ENCODE measurements at places on chromosomes 1 and 21.

DNA sequence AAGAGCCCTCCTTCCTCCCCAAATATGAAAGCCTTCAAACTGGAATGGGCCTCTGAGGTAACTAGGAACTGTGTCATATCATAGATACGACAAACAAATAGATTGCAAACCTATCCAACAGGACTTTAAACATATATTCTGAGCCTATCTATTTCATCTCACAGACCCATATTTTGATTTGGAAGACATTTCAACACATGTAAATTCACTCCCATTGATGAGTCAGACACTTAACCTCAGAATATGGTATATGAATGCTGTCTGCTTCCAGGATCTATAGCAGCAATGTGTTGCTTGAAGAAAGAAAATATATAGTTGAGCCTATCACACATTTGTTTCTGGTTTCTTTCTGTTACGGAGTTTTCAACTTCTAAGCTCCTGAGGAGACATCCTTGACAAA, 221.9 kb upstream of the SAMSN1 start:
- DNase-seq = no peak

DNA sequence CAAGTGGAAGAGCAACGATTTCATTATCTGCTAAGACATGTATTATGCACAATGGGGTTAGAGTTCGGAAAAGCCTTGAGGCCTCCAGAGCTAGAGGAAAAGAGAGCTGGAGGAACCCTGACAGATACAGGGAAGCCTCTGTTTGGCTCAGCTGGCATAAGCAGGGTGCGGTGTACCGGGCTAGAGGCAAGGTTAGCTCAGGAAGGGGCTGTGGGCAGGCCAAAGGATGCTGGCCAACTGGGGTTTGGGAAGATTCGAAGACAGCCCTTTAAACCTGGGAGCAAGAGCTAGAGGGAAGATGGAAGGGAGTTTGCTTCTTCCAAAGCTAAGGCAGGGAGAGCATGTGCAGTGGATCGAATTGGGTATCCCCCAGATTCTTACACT, 107.6 kb upstream of the TLR5 start:
- no peak for DNase-seq

DNA sequence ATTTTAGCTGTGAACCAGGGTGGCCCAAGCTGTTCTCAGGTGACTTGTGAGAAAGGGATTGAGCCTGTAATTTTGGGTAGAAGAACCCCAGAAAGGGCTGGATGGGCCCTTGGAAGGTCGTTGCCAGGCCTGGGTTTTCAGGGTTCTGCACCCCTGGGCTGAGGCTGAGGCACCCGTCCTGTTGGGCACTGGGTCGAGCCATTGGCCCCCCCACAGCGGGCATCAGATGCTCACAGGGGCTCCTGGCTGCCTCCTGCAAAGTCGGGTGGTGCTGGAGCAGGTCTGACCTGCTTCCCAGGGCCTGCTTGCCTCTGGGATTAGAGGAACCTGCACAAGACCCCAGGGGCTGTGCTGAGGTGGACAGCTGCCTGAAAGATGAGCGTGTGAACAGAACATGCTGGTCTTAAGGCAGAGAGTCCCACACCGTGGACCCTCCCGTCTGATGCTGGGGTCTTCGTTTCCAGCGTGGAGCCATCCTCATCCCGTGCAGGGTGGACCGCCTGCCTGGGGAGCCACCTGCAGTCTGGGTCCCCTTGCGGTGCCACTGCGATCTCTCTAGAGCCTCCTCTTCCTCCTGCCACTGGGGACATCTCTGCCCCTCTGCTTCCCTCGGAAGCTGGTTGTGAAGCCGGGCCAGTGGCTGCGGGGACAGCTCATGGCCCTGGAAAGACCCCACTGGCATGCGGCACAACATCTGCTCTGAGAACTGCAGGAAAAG, 1.7 kb upstream of the TRPM2 start:
- no peak for DNase-seq

DNA sequence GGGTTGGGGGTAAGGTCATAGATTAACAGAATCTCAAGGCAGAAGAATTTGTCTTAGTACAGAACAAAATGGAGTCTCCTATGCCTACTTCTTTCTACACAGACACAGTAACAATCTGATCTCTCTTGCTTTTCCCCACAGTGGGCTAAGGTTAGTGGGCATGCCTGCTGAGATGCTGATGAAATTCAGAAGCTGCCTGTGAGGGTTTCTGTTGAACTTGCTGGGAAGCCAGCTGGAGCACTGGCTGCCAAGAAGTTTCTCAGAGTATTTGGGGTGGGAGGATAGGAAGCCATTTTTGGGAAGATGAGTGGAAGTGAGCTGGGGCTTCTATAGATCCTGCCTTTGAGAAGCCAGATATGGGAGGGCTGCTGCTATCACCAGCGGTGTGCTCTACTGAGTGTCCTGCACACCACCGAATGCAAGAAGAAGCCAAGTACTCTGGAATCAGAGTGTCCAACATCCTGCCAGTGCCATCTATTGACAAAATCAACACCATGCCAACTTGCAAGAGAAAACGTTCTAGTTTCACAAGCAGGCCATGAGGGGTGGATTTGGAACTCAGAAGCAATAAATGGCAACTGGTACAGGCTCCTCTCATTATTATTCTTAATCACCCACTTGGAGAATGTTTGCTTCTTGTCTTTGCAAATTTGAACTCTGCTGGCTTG, 102.7 kb downstream of the PTPRU start:
- no peak for DNase-seq

DNA sequence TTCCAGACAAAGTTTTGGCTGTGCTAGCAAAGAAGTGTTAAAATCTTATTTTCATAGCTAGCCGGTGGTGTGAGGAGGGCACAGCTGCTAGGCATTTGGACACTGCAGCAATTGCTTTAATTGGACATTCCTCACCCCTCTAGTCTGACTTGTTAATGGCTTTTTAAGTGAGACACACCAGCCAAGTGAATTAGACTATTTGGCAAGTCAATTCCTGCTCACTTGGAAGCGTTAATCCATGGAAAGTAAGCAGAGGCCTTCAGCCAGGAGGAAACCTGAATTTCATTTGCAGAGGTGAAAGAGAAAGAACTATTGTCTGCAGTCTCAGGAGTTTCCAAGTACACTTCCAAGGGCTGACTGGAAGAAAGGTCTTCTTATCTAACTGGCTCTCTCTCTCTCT, 175.7 kb downstream of the ST6GALNAC3 start:
- no peak for DNase-seq

DNA sequence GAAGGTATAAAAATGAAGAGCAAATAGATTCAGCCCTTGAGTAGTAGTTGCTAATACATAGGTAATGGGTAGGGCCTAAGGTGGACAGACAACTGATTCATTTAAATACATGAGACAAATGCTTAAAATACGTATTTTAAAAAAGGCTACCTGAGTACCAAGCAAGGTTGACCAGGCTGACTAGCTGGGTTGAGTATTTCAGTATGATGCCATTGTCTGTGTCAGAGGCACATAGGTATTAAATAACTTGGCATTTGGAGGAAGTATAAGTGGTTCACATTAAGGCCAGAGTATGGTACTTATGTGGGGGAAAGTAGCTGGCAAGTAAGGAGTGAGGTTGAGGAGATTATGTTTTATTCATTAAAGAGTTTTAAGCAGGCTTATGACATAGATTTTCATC, 19.4 kb downstream of the NEK7 start:
- no peak for DNase-seq

Measured in colonic mucosa (tissue), 4 donors.